ENCODE measurements at places on chromosomes 16 and 17. TPM values are rescaled to one million over a fixed set of nuclear protein-coding genes. Genes with fewer than 3 reads are reported as not detected.

DNA sequence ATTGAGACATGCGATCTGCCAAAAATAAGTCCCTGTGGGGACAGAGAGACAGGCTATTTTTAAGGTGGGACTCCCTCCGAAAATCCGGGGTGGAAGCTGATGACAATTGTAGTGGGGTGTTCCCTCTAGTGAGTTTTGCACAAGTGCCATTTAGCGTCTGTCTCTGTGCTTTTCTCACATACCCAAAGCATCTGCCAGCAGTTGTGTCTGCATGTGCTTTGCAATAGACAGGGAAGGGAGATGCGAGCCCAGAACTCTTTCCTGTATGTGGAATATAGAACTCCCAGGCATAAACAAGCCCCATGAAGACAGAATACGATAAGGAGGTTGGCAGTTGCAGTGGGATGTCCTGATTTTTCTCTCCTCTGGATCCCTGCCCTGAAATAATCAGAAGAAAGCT, 282.7 kb upstream of the XYLT1 start:
- H3K36me3 ChIP-seq: no peaks in the 10 kb centered on the region
- H3K27ac ChIP-seq: no peak overlapping the region
- DNase-seq: no peak
- no peaks in the 10 kb centered on the region for H3K4me1 ChIP-seq

Gene CD300A
- not detected for total RNA-seq

Gene HOXB6
- total RNA-seq: 6.2 TPM

GRCh38 chr16:22054847-22055590, 37.3 kb upstream of the VWA3A start:
- no peak for DNase-seq
- peaks cover 3% of the 10 kb centered on the region for H3K36me3 ChIP-seq
- H3K27ac ChIP-seq: no peak overlapping the region
- H3K27me3 ChIP-seq: no peaks in the 10 kb centered on the region
- no peaks in the 10 kb centered on the region for H3K4me1 ChIP-seq

Gene NTHL1
- 17.5 TPM for total RNA-seq

Data from SJCRH30 (cell line).